ENCODE measurements at places on chromosomes 3 and 15.

DNA sequence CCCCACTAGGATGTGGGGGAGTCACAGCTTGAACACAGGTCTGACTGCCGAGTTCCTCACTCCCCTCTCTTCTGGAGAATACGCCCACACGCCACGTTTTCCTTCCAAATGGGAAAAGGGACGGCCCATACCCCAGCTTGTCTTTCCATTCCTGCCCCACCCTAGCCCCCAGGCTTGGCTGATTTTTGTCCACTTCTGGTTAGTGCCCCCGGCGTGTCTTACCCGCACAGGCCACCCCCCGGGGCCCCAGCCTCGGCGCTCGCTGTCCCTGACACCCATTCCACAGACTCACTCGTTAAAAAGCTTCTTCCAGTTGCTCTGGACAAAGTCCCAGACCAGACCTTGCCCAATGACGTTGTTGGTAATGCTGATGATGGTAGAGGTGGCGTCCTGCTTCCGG is 14.5 kb downstream of the MESP2 start:
- no peak for DNase-seq

- no peak for DNase-seq
These were observed 391.3 kb downstream of the TIGIT start for GRCh38 chr3:114685161-114685560.

GRCh38 chr15:63902671-63903035 is 68.9 kb upstream of the HERC1 start:
- no peak for DNase-seq

DNA sequence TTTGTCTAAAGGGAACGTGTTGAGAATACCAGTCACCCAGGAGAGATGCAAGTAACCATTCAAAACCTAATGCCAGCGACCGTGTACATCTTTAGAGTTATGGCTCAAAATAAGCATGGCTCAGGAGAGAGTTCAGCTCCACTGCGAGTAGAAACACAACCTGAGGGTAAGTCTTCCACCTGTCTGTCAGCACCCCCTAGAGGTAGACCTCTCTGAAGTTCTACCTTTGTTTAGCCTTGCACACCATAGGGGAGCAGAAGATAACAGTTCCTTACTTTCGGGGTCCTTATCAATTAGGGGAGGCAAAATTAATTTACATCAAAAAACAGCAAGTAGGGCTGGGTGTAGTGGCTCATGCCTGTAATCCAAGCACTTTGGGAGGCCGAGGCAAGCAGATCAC is 124.4 kb downstream of the HCN4 start:
- no peak for DNase-seq

DNA sequence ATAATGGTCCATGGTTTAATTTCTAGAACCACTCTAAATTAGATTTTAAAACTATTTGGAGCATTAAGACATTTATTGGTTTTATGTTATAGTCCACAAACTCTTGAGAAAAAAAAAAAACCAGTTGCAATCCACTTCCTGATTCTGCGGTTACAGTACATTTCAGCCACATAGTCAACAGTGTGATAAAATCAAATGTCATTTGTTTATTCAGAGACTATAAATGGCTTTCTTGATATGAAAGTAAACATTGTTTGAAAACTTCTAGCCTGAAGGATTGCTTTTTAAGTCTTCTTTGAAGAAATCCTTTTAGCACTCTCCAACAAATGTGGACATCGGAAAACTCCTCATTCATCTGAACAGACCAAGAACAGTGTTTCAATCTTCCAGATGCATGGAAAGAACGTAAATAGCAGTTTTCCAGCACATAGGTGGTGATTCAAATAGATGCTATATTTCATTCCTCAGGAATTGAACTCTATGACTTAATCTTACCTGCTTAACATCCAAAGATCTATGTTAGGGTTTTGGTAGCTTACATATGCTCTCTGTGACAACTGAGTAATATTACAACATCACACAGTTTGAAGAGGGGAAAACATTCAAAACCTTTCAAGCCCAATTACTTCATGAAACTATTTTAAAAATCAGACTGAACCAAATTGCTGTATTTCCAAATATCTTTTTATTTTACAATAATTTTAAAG is 87.8 kb upstream of the UBE2E2 start:
- no peak for DNase-seq

DNA sequence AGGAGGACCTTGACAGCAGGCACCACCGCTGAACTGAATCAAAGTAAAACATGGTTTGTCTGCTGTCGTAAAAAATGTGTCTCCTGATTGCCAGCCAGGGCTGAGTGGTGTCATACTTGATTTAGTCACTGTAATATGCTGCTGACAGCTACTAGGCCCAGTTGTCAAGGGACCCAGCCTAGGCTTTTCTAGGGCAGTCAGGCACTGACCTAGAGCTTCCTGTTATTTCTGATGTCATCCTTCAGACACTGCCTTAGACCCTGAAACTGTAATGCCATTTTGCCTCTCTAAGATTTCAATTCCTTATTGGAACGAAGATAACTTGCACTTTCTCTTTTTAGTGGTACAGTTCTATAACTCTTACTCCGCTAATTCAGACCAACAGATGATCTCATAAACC is 2.6 kb upstream of the MRPL3 start:
- DNase-seq = no peak

GRCh38 chr15:92906563-92907081 is 6.5 kb downstream of the CHD2 start:
- DNase-seq = no peak

DNA sequence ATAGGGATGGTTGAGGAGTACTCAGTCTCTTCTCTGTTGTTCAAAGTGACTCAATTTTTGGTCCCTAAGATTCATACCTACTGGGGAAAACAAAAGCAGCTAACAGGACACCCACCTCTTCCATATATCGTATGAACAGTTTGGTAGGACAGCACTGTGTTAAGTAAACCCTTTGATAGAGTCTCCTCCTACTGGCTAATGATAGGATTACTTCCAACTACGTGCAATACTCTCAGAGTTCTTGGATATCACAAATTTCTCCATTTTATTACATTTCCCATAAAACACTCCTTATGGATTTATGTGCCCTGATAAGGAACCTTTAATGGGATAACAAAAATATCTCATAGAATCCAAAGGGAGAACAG is 200.2 kb upstream of the GOLGA6L4 start:
- DNase-seq = no peak

DNA sequence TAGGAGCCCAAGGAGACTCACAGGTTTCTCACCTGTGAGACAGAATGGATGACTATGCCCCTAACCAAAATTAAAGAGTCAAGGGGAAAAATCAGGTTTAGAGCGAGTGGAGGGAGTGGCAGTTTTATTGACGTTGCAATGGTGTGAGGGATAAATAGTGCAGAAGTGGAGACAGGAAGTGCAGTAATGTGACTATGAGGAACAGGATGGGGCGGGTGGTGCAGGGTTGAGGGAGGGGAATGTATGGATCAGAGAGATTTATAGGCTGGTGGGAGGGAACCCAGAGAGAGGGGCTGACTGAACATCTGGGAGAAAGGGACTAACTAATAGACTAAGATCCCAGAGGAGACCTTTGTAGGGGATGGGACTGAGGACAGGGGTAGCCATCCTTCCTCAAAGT is 26.5 kb downstream of the EIF2AK4 start:
- no peak for DNase-seq

DNA sequence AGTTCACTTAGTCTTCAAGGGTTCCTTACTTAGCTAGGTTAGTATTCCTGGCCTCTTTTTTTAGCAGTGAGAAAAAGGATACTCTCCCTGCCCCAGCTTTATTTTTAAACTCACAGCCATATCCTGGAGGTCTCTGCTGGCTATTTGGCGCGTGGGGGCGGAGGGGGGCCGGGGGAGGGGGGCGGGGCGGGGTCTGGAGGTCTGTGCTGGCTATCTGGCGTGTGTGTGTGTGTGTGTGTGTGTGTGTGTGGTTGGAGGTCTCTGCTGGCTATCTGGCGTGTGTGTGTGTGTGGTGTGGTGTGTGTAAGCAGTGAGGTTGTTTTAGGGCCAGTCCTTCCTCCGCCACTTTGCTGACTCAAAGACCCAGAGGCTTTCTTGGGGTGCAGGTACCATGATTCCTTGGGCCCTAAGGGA is 579 bp upstream of the PLAAT1 start:
- DNase-seq = no peak

DNA sequence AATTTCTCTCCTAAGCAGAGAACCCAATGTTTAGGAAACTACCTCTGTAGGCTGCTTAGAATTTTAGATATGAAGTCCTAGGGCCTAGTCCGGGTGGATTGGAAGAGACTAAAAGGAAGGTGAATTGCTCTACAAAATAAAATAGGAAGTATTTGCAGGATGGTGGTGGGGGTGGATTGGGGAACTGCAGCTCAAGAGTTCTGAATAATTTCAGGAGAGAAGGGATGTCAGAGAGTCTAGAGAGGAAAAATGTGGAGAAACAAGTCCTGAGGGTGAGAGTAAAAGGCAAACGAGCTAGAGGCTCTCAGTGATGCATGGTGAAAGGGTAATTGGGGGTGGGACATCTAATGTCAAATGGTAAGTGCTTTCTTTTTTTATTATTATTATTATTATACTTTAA is 10.2 kb upstream of the CP start:
- DNase-seq = no peak

GRCh38 chr15:52440946-52441345 is 87.7 kb downstream of the MYO5A start:
- no peak for DNase-seq

DNA sequence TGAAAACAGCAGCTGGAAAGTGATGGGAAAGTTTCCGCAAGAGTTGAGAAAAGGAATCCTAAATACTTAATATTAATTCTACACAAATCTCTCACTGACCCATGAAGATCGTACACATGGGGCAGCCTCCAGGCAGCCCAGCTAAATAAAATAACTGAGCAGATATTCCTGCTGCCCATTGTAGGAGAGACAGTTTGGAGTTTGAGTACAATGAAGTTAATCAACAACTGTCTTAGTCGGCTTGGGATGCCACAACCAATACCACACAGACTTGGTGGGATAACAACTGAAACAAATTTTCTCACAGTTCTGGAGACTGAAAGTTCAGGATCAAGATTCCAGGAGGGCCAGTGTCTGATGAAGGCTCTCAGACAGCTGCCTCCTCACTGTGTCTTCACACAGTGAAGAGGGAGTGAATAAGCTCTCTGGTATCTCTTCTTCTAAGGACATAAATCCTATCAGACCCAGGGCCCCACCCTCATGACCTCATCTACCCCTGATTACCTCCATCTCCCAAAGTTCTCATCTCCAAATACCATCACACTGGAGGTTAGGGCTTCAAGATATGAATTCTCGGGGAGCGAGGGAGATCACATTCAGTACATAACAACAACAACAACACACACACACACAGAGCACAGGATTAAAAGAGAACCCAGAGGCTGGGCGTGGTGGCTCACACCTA is 9.7 kb downstream of the TRPM7 start:
- DNase-seq = no peak

- no peak for DNase-seq
These were observed 51.7 kb downstream of the CRYGS start for GRCh38 chr3:186492385-186492984.

DNA sequence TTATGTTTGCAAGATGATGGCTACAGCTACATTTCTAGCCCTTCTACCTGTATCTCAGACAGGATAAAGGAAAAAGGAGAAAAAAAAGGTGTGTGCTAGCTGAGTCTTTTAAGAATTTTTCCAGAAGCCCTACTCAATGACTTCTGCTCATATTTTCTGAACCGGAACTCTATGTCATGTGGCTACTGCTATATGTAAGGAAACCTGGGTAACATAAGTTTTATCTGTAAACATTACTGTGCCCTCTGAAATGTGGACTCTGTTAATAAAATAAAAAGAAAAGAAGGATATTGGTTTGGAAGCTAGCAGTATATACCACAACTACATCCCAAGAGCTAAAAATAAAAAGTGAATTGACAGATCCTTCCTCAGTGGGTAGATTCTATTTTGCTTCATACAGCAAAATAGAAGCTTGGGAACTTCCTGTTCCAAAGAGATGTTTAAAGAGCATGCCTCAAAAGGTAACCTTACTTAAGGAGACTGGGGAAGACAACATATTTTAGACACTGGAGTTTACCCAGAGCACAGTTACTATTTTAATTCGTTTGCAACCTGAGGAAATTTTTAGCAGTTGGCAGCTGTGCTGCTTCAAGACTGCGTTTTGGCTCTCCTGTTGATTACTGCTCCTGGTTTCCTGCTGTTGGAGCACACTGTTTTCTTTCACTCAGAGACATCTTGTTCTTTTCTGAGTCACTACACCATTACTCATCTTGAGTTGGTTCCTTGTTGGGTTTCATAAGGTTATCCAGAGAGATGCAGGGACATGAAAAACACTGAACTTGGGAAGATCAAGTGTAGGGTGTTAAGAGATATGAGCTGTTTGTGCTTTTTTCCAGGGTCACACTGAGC is 280.7 kb downstream of the NFKBIZ start:
- no peak for DNase-seq

GRCh38 chr3:40829876-40830275 is 305.1 kb downstream of the ZNF621 start:
- no peak for DNase-seq

DNA sequence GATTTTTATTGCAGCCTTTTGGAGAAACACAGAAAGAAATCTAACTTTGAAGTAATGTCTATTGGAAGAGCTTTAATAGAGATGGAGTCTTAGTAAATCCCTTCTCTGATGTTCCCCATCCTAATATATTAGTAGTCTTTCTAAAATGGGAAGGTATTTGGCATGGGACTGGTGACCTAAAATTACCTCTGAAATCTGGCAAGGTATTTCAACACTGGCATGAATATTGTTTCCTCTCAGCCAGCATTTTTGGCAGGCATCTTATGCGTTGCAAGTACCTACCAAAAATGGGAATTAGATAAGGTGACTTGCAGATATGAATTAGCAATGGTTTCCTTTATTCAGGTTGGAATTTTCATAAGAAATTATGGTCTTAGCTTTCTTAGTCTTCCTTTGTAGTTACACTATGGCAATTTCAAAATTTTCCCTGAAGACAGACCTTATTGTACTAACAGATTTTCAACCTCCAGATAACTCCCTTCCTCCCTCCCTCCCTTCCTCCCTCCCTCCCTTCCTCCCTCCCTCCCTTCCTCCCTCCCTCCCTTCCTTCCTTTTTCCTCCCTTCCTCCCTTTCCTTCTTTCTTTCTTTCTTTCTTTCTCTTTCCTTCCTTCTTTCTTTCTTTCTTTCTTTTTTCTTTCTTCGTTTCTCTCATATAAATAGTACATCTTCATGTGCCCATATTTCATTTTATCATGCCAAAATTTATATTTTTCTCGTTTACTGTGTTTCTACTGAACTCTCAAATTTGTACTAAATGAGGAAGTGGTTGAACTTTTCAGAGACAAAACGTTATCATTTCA is 168.2 kb upstream of the KCNMB2 start:
- no peak for DNase-seq

DNA sequence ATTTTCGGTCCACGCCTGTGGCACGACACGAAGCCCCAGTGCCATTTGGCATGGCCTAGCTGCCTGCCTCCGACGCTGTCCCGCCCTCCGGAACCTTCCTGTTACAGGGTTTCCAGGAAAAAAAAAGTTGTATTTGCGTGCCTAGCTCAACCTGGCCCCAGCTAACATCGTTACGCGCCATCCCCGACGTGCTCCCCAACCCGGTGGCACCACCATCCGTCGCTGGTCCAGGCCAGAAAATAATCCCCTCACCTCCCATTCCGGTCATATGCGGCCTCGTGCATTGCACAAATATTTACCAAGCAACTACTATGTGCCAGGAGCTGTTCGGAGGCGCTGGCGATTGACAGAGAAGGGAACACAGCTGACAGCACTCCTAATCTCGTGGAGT is 1.4 kb upstream of the CYP1A1 start:
- no peak for DNase-seq

- no peak for DNase-seq
These were observed 95.1 kb upstream of the ZBED2 start for GRCh38 chr3:111690242-111690641.

GRCh38 chr3:197495999-197496745 is 59.6 kb downstream of the BDH1 start:
- DNase-seq = no peak
